ENCODE measurements at places on chromosomes 6 and 20.

DNA sequence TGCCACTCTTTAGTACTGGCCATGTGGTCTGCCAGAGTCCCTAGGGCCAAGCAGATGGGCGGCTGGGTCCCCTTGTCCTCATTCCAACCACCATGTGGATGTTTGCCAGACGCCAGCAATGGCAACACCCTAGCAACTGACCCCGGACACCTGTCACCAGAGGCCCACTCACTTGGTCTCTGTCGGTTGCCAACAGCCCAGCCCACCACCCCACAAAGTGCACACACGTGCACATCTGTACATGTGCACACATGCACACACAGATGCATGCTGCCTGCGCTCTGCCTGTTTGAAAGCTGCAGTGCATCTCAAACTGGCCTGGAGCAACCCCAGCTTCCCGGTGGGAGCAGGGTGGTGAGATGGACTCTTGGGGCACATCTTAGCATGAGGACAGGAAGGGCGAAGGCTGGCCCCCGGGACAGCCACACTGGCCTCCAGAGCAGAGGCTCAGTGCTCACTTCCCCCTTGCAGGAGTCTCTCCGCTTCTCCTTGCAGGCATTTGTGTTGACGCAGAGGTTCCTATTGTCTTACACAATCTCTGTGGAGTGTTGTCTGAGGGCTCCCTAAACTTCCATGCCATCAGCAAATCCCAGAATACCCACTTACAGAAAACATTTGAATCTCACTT lies 54.0 kb downstream of the PSMG4 start:
- DNase-seq = no peak

GRCh38 chr6:127301199-127301700 lies 34.6 kb downstream of the RNF146 start:
- no peak for DNase-seq

DNA sequence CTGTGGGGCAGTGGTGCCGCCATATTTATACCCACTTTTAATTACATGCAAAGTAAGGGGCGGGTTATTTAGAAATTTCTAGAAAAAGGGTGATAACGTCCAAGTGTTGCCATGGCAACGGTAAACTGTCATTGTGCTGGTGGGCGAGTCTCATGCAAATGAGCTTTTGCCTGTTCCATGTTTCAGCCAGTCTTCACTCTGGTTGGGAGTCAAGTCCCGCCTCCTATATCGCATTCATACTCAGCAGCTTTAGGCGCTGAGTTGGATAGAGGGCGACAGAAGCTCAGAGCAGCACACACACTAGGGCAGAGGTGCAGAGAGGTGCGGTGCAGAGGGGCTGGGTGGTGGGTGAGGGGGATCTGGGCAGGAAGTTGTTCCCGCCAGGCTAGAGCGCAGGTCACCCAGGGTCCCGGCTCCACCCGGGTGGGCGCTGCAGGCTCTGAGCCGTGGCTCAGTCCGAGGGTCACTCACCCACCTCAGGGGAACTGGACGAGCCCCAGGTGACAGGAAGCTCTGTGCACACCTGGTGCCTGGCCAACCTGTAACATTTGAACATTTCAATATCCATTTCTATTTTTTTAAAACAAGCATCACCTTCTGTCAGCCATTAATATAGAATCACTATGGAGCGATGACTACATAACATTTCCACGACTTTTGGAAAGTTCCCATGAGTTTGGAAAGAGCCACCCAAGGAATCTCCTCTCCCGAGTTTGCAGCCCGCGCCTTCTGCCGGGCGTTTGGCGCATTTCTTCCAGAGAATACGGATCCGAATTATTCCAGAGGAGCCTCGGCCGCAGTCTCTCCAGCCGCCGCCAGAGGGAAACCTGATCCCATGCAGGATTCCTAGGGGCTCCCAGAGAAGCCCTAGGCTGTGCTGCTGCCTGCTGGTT lies 89.1 kb upstream of the PHACTR3 start:
- DNase-seq = no peak

DNA sequence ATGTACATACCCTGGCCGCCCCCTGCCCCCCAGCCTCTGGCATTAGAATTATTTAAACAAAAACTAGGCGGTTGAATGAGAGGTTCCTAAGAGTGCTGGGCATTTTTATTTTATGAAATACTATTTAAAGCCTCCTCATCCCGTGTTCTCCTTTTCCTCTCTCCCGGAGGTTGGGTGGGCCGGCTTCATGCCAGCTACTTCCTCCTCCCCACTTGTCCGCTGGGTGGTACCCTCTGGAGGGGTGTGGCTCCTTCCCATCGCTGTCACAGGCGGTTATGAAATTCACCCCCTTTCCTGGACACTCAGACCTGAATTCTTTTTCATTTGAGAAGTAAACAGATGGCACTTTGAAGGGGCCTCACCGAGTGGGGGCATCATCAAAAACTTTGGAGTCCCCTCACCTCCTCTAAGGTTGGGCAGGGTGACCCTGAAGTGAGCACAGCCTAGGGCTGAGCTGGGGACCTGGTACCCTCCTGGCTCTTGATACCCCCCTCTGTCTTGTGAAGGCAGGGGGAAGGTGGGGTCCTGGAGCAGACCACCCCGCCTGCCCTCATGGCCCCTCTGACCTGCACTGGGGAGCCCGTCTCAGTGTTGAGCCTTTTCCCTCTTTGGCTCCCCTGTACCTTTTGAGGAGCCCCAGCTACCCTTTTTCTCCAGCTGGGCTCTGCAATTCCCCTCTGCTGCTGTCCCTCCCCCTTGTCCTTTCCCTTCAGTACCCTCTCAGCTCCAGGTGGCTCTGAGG lies 7.6 kb downstream of the CDKN1A start:
- DNase-seq = no peak

All from cortex of kidney (tissue), 1 donor.